ENCODE measurements at places on chromosomes 7 and 10.

DNA sequence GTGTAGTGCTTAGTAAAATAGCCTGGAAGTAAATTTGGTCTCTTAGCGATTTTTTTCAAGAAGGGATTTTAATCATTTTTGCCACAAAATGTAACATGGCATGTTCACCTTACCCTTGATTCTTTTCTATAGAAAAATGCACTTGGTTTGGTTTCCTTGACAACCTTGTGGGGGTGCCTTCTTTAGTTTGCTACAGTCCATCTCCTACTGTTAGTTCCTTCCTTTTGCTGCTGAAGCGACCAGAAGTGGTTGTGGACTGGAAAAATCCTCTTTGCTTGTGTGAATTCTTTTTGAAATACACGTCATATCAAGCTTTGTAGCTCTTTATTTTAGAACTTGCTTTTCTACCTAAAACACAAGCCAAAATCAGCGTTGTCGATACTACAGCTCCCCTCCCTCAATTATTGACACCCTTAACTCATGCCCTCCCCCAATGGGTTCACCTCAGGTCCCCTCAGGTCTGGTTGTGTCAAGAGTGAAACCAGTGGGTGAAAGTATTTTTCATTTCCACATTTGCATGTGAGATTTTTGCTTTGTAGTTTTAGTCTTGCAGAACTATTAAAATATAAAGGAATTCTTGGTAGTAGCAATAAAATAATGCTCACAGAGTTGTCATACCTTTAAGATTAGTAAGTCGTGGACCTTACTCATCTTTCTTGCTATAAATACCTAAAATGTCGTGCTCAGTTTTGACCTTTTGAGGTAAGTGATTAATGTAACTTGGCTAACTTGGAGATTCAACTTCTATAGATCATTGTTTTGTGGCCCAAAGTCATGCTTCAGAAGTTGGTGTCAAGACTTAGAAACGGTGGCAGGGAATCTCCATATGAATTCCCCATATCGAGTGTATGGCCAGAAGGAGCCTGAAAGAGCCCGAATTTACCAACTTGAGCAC is 1.5 kb downstream of the ACTR3B start:
- no peak for DNase-seq

- DNase-seq, result no peak
Observed at GRCh38 chr7:138542183-138542582, 82.1 kb downstream of the TRIM24 start.

GRCh38 chr7:140242057-140243031 is 65.6 kb upstream of the KDM7A start:
- no peak for DNase-seq

- no peak for DNase-seq
Observed at GRCh38 chr7:159051916-159052315, 92.8 kb downstream of the VIPR2 start.

DNA sequence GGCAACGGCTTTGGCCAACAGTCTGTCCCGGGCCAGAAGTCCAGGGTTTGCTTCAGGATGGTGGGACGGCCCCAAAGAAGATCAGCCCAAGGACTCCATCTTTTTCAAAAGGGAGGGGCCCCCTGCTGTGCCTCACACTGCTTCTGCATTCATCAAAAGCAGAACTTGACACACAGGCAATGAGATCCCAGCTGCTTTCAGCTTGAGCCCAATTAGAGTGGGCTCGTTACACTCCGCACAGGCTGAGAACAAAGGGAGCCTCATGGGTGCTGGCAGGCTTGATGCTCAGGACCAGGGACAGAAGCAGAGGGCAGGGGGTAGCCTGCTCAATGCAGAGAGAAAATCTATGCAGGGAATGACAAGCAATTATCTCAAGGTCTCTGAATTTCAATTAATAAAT is 45.5 kb downstream of the VOPP1 start:
- DNase-seq, result no peak

GRCh38 chr10:11756766-11757315 is 14.7 kb downstream of the ECHDC3 start:
- no peak for DNase-seq

GRCh38 chr7:47520406-47520805 is 61.5 kb downstream of the TNS3 start:
- DNase-seq, result no peak

DNA sequence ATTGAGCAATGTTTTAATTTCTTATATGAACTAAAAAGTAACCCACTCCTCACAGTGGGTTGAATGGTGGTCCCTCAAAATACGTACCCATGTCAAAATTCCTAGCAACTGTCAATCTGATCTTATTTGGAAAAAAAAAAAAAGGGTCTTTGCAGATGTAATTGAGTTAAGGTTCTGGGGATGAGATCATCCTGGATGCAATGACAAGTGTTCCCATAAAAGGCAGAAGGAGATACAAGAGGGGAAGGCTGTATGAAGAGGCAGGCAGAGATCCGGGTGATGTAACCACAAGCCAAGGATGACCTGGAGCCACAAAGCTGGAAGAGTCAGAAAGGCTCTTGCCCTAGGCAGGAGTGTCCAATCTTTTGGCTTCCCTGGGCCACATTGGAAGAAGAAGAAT is 516.3 kb upstream of the MKI67 start:
- no peak for DNase-seq
